ENCODE measurements at places on chromosomes 7 and 10.

DNA sequence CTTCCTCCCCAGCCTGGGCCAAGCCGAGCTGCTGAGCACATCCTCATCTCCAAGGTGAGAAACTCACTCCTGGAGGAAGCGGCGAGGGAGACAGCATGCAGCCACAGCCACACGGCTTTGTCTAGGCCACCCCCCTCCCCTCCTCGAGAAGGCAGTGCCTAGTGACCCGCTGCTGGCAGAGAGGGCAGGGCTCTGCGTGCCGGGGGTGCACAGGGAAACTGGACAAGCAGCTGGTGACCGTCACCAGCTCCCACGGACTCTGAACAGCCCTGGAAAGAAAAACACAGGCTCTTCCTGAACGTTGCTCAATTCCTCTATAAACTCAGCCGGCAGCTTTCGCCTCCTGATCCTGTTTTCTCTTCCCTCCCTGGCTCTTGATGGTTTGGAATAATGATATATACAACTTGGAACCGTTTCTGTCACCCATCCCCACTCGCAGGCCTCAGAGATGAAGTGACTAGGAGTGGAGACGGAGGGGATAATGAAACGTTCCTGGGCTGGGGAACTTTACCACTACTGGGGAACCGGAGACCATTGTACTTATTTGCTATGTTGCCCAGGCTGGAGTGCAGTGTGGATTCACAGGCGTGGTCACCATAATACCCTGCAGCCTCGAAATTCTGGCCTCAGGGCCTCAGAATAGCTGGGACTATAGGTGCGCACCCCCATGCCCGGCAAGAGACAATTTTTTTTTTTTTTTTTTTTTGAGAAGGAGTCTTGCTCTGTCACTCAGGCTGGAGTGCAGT, 19.3 kb downstream of the PAPOLB start:
- DNase-seq = no peak

DNA sequence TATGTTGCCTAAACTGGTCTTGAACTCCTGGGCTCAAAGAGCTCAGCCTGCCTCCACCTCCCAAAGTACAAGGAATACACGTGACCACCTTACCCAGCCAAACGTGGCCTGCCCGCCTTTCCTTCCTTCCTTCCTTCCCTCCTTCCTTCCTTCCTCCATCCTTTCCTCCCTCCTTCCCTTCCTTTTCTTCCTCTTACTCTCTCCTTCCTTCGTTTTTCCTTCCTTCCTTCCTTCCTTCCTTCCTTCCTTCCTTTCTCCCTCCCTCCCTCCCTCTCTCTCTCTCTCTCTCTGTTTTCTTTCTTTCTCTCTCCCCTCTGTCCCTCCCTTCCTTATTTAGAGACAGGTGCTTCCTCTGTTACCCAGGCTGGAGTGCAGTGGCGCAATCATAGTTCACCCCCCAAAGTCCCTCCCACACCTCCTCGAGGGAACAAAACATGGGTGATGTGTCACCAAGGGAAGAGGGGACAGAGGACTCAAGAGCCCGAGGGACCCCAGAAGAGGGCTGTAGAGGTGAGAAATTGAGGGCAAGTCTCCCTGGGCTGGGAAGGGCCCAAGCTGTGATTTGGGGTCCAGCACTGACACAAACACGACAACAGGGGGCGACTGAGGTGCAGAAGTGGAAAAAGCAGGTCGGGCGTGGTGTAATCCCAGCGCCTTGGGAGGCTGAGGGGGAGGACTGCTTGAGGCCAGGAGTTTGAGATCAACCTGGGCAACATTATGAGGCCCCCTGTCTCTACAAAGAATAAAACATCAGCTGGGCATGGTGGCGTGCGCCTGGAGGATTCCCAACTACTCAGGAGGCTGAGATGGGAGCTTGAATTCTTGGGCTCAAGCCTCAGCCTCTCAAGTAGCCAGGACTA, 28.1 kb downstream of the EPHB4 start:
- DNase-seq = peak; percentile 68

DNA sequence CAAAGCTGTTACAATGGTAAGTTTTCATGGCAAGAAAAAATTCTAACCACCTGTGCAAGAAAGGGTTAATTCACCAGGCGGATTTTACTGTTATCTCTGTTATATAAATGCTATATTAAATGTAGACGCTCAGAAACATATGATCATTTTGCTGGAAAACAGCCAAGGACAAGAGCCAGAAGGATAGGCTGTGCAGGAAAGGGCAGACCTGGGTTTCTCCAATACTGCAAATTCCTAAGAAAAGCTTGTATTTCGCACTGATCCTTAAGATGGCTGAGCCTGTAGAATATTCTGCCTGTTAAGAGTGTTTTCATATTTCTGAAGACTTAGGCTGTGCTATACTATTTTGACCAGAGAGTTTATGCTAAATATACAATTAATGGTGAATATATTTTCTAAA, 564.1 kb upstream of the KCND2 start:
- no peak for DNase-seq

DNA sequence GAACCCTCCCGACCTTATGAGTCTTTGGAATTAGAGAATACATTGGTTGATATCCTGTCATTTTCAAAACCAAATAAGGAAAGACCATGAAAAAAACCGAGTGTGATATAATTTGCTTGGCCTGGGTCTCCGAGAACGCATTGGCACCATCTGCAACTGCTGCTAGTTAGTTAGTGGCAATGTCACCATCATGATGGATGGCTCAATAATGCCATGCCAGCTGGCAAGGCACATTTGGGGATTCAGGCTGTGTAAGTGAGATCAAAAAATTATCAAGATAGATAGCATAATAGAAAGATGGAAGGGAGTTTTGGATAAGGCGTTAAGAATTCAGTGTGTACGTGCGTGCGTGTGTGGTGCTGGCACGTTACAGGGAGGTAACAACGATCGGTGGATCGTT, 134.7 kb upstream of the TCERG1L start:
- DNase-seq = no peak

GRCh38 chr7:102425639-102426267, 7.6 kb upstream of the ORAI2 start:
- DNase-seq = peak; percentile 90

DNA sequence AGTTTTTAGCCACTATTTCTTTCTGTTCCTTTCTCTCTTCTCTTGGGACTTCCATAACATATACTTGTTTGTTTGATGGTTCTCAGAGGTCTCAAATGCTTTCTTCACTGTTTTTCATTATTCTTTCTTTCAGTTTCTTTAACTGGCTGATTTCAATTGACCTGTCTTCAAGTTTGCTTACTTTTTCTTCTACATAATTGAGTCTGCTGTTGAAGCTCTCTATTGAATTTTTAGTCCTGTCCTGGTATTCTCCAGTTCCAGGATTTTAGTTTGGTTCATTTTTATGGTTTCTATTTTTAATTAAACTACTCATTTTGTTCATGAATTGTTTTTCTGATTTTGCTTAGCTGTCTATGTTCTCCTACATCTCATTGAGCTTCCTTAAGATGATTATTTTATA, 1305.3 kb upstream of the CELF2 start:
- DNase-seq = no peak

DNA sequence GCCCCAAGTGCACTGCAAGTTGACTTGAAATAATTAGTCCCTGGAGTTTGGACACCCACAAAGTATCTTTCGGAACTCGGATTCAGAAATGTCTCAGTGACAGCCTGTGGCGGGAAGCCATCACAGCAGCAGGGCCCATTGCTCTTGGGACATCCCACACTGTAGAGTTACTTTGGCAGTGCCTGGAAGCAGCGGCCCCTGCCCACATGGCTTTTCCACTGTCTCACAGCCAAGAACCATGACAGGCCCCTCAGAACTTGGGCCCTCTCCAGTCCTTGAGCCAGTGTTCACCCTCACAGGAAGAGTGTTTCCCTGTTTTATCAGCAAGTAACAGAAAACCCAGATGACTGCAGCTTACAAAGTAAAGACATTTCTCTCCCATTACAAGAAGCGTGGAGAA, 477.0 kb upstream of the GALNT17 start:
- DNase-seq = no peak

GRCh38 chr10:37667736-37668135, 189.7 kb downstream of the ZNF248 start:
- no peak for DNase-seq

- DNase-seq = no peak
Measured at GRCh38 chr7:134757938-134758337, 21.5 kb upstream of the CALD1 start.

- no peak for DNase-seq
Measured at GRCh38 chr10:75266945-75267344, 31.2 kb upstream of the COMTD1 start.

GRCh38 chr10:102752934-102753664, 9.4 kb downstream of the WBP1L start:
- DNase-seq = peak; percentile 46

DNA sequence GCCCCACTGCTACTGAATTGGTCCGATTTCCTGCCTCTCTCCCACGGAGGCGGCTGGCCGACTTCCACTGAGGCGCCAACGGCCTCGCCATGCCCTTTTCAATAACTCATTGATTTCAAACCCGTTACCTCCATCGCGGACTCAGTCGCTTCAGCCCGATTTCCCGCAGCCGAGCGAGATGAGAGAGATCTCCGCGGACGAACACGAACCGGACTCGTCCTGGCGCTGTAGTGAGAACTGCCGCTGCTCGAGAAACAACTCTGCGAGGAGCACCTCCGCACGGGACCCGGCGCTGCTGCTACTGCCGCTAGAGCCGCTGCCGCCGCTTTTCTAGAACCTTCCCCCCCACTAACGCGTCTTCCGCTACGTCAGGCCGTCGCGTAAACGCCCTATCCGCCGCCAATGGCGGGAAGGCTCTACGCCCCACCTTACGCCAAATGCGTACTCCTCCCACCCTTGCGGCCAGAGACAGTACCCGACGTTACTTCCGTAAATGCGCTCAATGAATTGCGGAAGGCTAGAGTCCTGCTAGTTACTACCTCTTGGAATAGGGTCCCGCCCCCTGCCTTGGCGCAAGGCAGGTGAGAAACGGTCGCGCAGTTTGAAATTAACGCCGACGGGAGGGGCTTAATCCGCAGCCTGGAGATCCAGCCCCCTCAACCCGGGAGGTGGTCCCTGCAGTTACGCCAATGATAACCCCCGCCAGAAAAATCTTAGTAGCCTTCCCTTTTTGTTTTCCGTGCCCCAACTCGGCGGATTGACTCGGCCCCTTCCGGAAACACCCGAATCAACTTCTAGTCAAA, at the start of gene HNRNPA2B1:
Gene HNRNPA2B1 (minus strand): TSS at position 303 of the 803 bp plus-strand sequence. CDS start 169 bp downstream, at position 134.
- peak; percentile 98 for DNase-seq

DNA sequence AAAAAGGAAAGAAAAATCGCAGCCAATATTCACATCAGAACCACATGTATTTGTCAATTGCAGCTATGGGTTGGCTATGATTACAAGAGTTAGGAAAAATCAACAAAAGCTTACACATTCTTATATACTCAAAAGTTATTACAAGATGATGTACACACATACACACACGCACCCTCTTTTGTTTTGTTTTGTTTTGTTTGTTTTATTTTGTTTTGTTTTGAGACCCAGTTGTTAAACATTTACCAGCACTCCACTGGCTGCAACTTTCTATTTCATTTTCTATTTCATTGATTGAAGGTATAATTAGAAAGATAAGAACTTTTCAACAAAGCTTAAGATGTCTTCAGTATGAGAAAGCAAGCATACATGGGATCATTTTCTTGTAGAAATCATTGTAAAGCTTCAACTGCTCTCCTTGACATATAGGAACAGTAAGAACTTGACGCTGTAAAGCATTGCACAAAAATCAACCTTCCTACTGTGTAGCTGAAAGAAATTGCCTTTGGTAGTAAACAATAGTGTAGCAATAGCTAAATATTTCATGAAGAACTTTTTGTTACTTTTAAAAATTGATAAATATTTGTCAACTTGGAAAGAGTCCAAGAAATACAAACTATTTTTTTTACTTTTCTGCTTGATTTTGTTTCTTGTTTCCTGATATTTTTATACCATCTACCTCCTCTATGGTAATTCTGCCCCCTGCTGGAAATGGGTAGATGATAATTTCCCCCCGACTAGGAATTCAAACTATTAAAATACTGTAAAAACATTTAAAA, 205.9 kb downstream of the MBL2 start:
- peak; percentile 31 for DNase-seq
